ENCODE measurements at places on chromosomes 4 and X. TPM values are rescaled to one million over a fixed set of nuclear protein-coding genes. Genes with fewer than 3 reads are reported as not detected.

DNA sequence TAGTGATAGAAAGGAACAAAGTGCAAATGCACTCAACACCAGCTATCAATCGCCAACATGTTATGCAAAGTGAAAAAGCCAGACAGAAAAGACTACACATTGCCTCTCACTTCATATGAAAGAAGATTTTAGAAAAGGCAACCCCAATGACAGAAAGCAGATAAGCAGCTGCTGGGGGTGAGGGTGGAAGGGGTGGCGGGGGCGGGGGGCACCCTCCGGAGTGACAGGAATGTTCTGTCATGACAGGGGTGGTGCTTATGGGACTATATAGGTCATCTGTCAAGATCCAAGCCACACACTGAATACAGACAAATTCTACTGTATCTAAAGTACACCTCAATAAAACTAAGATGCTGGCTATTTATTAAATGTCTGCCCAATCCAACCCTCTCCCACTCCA lies 10.7 kb downstream of the WDR1 start:
- DNase-seq: no peak

DNA sequence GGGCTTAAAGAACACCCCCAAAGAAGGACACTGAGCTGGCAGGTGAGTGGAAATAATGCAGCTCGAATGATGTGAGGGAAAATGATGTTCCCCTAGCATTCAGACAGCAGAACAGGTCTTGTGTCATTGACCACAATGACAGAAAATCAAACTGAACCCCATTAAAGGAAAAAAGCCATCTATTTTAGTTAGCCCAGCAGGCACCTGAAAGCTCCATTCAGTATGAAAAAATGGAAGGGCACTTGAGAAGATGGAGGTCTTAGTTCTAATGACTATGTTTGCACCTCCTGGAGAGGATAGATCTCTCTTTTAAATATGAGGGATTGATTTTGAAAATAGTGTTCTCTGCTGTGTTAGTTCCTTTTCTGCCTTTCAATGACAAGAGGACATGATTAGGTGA lies 323.1 kb downstream of the NKX6-1 start:
- no peak for DNase-seq

GRCh38 chr4:157459785-157460184 lies 239.3 kb downstream of the GRIA2 start:
- DNase-seq: no peak

DNA sequence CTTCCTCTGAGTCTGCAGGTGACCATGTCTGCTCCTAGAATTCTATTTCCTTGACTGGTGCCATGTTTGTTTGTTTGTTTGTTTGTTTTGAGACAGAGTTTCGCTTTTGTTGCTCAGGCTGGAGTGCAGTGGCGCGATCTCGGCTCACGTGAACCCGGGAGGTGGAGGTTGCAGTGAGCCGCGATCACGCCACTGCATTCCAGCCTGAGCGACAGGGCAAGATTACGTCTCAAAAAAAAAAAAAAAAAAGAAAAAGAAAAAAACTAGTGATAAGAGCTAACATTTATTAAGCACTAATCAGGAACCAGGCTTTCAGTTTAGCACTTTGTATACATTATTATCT lies 7.2 kb downstream of the SAT1 start:
- DNase-seq: no peak

DNA sequence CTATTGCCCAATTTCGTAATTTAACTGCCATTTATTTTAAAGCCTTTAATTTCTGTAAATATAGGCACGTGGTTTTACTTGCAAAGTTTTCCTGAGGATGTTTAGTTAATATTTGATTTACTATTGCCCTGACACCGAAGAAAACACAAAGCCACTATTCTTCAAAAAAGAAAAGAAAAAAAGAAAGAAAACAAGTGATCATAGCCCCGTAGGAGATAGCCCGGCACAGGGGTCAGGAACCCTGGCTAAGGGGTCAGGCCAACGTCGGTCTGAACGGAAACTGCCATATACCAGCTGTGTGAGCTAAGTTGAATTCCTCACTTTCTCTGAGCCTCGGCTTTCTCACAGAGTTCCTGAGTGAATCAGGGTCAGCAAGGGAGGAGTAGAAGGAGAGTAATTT lies 17.7 kb upstream of the LAMP2 start:
- no peak for DNase-seq

DNA sequence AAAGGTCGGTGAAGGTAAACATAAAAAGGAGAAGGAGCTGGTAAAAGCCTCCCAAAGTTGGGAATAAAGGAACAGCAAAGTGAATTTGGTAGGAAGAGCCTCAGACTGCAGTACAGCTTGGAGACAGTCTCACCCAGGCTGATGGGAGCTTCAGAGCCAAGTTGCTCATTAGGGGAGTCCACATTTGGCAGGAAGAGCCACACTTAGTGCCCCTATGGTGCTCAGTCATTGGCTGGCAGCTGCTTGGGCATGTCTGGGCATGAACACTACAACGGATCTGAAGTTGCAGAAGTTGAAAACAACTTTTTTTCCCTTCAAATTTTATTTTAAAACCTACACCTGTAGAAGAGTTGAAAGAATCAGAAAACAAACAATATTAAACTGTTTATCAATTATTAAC lies 2497.3 kb downstream of the ARAP2 start:
- DNase-seq: no peak

DNA sequence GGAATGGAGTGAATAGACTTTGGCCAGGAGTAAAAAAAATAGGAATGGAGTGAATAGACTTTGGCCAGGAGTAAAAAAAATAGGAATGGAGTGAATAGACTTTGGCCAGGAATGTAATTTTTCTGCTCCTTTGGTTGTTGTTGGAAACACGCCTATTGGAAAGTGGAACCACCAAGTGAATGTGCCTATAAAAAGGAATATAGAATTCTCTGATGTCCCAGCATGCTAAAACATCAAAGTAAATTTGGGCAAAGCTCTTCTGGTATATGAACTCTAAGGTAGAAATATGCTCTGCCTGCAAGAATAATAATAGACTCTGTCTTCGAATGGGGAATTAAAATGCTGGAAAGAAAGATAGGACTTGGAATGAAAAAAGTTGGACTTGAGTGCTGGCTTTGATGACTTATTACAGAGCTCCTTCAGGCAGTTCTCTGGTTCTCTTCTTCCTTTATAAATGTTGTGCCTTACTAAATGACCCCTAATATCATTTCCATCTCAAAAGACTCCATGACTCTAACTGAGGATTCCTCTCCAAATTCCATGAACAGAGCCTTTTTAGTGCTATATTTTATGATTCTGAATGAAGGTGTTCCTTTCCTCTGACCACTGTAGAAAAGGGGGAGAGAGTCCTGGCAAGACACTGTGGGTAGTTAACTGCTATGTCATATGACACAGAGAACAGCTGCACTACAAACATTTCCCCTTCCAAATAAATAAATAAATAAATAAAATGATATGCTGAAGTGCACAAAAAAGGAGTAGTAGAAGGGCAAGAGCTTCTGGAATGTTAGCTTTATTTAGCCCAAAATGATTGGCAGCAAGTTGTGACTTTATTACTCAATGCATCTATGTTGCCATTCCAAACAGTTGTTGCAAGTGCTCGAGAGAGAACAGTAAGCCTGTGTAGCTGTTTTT lies 13.5 kb upstream of the GBA3 start:
- DNase-seq: no peak

DNA sequence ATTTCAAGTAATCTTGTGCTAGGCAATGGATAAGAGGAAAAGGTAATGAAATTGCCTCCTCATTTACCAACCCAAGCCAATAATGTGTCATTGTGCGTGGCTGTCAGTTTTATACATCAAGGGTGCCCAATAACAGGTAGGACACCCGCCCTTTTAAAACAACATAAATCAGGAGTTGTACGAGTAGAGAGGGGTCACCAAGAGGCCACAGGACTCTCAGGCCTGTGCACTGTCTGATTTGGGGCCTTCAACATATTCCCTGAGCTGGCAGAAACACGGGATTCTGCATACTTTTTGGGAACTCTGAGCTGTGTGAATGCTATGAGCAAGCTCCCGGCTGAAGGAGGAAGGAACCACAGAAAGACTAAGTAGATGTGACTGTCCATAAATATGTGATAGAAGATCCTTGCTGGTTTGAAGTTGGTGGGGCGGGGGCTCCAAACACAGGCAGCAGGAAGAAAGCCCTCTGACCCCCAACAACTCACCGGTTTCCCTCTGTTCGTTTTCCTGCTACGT lies 82.7 kb upstream of the MAML3 start:
- no peak for DNase-seq

DNA sequence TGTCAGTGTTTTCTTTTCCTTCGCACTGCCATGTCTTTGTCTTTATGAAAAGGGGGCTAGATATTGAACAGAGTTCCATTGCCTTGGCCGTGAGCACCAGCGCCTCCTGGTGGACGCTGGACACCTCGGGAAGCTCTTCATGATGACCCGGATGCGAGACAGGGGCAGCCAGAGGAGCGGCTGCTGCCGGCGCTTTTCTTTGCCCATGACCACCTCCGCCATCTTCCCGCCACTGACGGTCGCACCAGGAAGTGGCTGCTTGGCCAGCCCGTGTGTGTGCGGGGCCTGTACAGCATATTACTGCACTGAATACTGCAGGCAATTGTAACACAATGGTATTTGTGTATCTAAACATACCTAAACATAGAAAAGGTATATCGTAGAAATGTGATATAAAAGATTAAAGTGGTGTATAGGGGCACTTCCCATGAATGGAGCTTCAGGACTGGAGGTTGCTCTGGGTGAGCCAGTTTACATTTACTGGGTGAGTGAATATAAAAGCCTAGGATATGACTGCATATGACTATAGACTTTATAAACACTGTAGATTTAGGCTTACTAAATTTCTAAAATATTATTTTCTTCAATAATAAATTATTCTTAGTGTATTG lies 15.8 kb upstream of the GRIA2 start:
- DNase-seq: no peak

- no peak for DNase-seq
These were observed 124.1 kb downstream of the SNCA start for GRCh38 chr4:89712827-89713226.

DNA sequence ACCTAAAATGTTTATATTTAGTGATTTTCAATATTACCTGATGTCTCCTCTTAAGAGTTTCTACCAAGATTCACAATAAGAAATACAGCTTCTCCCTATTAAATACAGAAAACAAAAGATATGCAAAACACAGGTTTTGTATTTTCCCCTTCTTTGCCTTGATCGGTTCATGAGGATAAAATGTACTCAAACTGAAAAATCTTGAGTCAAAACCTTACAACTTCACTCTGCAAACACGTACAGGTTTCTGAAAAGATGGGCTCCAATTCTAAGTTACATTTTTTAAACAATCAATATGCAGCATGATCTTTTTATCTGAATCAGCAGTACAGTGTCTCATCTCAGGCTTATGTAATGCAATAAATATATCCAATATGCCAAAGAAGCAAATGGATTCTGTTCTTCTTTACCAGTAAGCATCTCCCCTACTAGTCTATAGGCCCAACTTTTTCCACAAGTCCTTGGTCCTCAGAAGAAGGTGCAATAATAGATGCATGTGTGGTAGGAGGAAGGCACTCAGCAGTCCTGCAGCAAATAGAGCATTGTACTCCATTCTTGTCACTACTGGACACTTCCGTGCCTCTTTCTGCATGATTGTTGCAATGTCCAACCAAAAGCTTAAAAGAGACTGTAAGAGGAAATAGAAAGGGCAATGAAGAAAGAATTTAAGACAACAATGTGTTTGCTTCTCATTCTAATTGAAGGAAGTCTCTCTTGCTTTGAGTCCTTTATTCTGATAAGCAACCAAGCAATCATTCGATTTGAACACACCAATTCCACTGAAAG lies 3.2 kb downstream of the MAPK10 start:
- DNase-seq: no peak

DNA sequence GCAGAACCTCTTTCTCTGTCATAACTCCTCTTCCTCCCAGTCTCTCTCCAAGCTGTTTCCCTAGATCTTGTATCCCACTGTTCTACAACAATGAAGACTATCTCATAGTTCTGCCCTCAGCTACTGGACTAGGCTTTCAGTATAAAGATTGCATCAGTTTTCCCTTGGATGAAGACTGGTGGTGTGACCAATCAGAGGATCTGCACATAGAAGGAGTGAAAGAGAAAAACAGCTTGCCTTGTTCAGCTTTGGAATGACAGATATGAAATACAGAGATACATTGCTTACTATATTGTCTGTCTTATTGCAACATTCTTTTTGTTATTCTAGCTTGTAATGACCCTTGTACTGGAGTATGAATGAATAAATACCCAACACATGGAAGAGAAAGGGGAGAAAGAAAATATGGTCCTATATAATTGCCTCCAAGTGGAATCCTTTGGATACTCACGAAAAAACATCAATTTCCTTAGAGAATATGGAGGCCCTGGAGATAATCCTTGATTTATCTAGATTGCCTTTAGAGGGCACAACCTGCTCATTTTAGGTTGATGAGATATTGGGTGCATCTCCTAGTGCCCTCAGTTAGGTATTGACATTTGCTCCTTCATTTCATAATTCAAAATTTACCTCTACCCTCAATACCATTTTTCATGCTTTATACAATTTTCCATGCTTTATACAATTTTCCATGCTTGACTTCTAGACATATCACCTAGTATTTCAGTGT lies 395.8 kb downstream of the NAF1 start:
- DNase-seq: no peak

DNA sequence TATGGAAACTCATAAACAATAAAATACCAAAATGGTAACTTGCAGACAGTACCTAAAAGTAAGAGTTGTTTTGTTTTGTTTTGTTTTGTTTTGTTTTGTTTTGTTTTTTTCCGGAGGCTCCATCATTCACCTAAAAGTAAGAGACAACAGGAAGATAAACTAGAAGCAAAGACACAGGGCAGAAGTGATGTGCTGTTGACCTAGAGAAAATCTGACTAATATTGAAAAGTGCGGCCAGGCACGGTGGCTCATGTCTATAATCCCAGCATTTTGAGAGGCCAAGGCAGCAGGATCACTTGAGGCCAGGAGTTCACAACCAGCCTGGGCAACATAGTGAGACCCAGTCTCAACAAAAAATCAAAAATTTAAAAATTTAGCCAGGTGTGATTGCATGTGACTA lies 5.6 kb upstream of the CENPC start:
- DNase-seq: no peak

- no peak for DNase-seq
These were observed 2.3 kb downstream of the SNCA start for GRCh38 chr4:89834486-89835209.

CT45A1 gene
- not detected for total RNA-seq

TCEAL6 gene
- not detected for total RNA-seq

ZNF630 gene
- total RNA-seq: 7.5 TPM

HMX1 gene
- total RNA-seq: 1.1 TPM

OPRPN gene
- not detected for total RNA-seq

SETD7 gene
- 83.1 TPM for total RNA-seq

ITGB1BP2 gene
- total RNA-seq: 14.1 TPM

RASL11B gene
- total RNA-seq: 0.36 TPM

IQCM gene
- total RNA-seq: not detected

MAGEB1 gene
- total RNA-seq: not detected

BCLAF3 gene
- 9.6 TPM for total RNA-seq

All from sigmoid colon (tissue), 7 donors.